ENCODE measurements at places on chromosomes 2 and 18.

- DNase-seq, result no peak
These were observed 262.8 kb upstream of the PARD3B start for GRCh38 chr2:204282525-204282924.

- no peak for DNase-seq
These were observed 3.5 kb upstream of the GALNT5 start for GRCh38 chr2:157254041-157254440.

DNA sequence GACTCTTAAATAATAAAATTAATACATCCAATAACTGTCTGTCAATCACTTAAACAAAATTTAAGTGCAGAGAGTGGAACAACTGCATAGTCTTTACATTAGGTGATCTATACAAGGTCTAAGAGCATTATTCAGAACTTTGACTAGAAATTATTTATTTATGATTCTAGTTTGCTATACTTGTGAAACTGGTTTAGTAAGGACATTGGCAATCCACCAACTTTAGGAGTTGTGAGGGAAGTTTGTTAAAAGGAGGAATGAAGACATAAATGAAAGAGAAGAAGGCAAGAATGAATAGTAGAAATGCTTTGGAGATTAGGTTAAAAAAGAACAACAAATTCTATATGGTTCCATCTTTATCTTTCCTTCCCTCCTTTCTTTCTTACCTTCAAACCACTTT lies 217.5 kb downstream of the GPD2 start:
- DNase-seq, result no peak

GRCh38 chr18:35096677-35097011 lies 55.4 kb downstream of the MAPRE2 start:
- no peak for DNase-seq

DNA sequence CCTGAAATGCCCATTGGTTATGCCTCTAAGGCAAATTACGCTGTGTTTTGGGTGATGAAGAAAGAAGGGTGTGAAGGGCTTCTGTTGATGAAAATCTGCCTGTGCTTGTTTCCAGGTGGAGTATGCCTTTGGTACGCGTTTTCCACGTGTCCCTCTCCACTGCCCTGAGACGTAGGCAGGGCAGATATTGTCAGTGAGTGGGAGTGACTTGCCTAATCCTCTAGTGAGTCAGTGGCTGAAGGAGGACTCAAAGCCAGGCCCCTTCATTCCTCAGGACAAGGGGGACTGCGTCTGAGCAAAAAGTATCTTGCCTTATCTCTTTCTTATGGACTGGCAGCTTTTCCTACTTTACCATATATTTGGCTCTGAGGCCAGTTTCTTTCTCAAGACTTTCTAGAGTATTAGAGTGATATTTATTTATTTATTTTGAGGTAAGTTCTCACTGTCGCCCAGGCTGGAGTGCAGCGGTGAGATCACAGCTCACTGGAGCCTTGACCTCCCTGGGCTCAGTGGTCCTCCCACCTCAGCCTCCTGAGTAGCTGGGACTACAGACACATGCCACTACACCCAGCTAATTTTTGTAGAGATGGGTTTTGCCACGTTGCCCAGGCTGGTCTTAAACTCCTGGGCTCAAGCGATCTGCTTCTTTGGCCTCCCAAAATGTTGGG lies 10.2 kb downstream of the RALB start:
- no peak for DNase-seq

DNA sequence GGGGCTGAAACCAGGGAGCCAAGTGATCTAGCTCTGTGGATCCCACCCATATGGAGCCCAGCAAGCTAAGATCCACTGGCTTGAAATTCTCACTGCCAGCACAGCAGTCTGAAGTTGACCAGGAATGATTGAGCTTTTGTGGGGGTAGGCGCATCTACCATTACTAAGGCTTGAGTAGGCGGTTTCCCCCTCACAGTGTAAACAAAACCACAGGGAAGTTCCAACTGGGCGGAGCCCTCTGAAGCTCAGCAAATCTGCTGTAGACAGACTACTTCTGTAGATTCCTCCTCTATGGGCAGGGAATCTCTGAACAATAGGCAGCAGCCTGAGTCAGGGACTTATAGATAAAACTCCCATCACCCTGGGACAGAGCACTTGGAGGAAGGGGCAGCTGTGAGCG lies 96.7 kb downstream of the CCDC148 start:
- no peak for DNase-seq

GRCh38 chr2:108621687-108622681 lies 87.7 kb downstream of the LIMS1 start:
- no peak for DNase-seq

DNA sequence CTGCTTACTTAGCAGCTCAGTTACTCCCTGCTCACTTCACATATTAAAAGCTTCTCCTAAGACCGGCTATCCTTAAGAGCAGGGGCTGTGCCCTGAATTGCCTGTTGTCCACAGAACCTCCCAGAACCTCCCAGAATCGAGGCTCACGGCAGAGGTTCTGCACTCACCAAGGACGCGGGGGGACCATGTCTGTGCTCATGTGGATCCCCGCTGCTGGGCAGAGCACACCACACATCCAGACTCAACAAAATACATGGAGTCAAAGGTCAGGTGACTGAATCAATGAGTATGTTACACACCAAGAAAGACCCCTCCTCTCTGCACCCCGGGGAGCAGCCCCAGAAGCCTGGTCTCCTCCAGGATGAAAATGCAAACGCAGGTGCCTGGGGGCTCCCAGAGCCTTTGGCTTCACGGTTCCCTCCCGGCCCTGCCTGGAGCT lies 149.0 kb downstream of the MBP start:
- DNase-seq, result no peak

DNA sequence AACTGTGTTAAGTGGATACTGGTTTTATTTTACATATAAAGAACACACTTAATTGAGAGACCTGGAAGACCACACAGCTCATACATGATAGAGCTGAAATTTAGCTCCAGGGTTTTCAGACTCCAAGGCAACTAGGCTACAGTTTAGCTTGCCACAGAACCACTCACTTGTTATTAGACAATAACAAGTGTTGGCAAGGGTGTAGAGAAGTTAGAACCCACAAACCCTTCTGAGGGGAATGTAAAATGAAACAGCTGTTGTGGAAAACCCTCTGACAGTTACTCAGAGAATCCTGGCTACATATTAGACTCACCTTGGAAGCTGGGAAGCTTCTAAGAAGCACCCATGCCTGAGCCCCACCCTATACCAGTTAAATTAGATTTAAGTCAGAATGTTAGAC lies 75.3 kb downstream of the MAP3K20 start:
- no peak for DNase-seq

GRCh38 chr2:107730898-107731297 lies 95.8 kb upstream of the RGPD4 start:
- no peak for DNase-seq

Data from NCI-H1417 treated with DMSO at 0.1 percent for 48 hours (cell line).